ENCODE measurements at places on chromosomes 16 and 17.

- no peak for DNase-seq
Observed at GRCh38 chr17:48047113-48047740, 932 bp upstream of the NFE2L1 start.

- no peak for DNase-seq
Observed at GRCh38 chr16:55501549-55502322, 7.1 kb upstream of the LPCAT2 start.

GRCh38 chr16:30953511-30954124 lies 3.9 kb upstream of the SETD1A start:
- DNase-seq = no peak

GRCh38 chr16:80309178-80309577 lies 231.6 kb upstream of the DYNLRB2 start:
- no peak for DNase-seq

GRCh38 chr16:60608971-60609370 lies 1427.3 kb downstream of the CDH8 start:
- no peak for DNase-seq

GRCh38 chr16:11697319-11697718 lies 29.1 kb downstream of the SNN start:
- DNase-seq = no peak

DNA sequence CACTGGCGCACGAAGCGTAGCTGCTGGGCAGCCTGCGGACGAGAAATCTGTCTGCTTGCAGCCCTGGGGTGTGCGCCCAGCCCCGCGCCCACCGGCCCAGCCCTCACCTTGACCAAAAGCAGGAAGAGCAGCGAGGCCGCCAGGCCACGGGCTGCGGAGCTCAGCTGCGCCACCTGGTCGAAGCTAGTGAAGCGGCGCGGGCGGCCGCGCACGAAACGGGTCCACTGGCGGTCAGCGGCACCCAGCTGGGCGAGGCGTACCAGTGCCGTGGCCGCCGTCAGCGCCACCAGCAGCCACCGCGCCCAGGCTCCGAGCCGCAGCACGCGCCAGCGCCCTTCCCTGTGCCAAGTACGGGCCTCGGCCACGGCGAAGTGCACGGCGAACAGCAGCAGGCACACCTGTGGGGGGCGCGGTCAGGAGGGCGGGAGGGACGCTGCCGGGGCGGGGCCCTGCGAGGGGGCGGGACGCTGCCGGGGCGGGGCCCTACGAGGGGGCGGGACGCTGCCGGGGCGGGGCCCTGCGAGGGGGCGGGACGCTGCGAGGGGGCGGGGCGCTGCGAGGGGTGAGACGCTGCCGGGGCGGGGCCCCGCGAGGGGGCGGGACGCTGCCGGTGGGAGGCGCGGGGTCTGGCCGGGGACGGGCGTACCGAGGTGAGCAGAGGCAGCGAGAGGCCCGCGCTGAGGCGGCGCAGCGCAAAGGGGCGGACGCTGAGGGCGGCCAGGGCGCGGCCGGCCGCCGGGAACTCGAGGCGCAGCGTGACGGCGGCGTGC lies 43.2 kb downstream of the TSC2 start:
- no peak for DNase-seq

- no peak for DNase-seq
Observed at GRCh38 chr17:7825206-7825990, 8.6 kb upstream of the KDM6B start.

- no peak for DNase-seq
Observed at GRCh38 chr16:66933776-66934137, 445 bp downstream of the CIAO2B start.

- no peak for DNase-seq
Observed at GRCh38 chr17:63116967-63117830, 151.2 kb downstream of the TANC2 start.

- DNase-seq = no peak
Observed at GRCh38 chr16:54923055-54923473, 7.6 kb upstream of the IRX5 start.

GRCh38 chr16:2167068-2167638 lies 11.6 kb downstream of the TRAF7 start:
- DNase-seq = no peak

DNA sequence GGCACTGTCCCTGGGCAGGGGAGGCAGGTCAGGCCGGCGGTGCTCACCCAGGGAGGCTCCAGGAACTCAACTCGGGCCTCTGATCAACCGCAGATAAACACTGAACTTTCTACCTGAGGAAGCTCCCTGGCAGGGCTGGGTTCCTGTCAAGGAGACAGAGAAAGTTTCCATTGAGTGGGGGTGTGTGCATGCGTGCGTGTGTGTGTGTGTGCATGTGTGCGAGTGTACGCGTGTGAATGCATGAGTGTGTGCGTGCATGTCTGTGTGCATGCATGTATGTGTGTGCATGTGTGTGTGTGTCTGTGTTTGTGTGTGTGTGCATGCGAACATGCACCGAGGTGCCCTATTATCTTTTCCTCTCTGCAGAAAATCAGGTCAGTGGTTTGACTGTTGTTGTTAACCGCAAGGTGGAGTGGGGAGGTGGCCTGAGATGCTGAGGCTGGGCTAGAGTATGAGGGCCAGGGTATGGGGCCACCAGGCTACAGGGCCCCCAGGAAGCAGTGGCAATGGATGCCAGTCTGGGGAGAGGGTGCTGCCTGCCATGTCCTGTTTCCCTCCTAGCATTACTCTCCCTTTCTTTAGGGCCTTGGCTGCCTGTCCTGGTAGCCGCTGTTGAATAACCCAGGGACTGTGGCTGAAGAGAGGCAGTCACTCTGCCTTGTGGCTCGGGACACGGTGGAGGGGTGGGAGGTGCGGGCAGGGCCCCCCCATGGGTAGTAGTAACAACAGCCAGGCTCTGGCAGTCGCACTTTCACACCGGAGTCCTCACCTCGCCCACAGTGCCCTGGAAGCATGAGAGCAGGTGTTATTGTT lies 24.0 kb downstream of the CCR7 start:
- DNase-seq = no peak

DNA sequence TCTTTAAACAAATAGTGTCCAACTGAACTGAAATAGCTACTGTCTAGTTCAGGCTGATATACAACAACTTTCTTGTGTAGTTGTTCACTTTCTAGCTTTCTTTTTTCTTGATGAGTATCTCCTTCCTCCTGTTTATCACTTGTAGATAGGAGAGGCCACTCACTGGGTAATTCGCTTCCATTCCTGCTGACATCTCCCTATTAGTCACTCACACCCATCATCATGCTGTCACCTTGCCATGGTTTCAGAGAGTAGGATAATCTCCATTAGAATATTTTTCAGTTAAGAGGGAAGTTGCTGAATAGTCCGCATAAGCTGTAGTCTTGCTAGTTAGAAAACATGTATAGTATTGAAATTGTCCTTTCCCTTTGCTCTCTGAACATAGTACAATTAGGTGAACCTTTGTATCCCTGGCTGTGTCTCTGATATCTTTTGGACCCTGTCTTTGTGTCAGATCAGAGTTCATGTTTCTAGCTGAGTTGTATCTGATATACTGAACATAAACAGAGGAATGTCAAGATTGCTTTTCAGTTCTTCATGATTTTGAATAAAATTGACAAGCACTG lies 64.4 kb upstream of the RASL10B start:
- DNase-seq = no peak

DNA sequence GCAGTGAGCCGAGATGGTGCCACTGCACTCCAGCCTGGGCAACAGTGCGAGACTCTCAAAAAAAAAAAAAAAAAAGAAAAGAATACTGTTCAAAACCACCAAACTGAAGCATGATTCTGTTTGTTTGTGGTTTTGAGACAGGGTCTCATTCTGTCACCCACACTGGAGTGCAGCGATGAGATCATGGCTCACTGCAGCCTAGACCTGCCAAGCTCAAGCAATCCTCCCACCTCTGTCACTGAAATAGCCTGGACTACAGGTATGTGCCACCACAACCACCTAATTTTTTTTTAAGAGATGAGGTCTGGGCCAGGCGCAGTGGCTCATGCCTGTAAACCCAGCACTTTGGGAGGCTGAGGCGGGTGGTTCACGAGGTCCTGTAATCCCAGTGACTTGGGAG lies 4.3 kb downstream of the SUMO2 start:
- DNase-seq = no peak

GRCh38 chr16:11495066-11495407 lies 91.7 kb downstream of the LITAF start:
- DNase-seq = no peak

- DNase-seq = no peak
Observed at GRCh38 chr16:8831450-8831849, 33.8 kb downstream of the PMM2 start.

GRCh38 chr17:72640415-72641165 lies 451.9 kb downstream of the SLC39A11 start:
- DNase-seq = no peak

GRCh38 chr17:77420804-77421629 lies 280.2 kb downstream of the SEC14L1 start:
- peak; percentile 60 for DNase-seq

- no peak for DNase-seq
Observed at GRCh38 chr17:65202844-65203571, 65.8 kb downstream of the RGS9 start.

- no peak for DNase-seq
Observed at GRCh38 chr17:72590382-72590781, 469.6 kb downstream of the SOX9 start.

- no peak for DNase-seq
Observed at GRCh38 chr17:36975922-36976515, 27.3 kb downstream of the AATF start.

DNA sequence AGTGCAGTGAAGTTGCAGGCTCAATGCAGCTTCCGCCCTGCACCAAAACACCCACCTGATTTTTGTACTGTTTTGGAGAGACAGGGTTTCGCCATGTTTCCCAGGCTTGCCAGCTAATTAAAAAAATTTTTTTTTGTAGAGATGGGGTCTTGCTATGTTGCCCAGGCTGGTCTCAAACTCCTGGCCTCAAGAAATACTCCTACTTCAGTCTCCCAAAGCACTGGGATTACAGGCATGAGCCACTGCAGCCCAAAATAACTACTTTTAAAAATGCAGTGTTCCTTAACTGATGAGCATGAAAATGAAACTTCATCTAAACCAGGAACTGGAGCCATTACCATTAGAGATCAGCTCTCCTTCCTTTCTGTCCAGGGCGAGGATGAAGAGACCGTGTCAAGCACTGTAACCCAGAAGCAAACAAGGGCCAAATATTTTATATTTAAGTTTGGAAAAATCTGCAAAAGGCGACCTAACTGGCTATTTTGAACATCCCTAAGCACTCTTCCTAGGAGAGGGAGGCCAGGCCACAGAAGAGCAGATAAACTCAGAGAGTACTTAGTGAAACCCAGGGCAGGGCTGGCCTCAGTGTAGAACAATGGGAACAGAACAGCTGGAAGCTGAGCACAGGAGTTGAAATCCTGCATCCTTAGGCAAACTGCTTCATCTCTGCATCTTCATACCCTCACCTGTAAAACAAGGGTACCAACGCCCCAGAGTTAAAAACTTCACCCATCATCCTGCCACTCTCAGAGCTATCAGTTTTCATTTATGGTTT lies 24.0 kb downstream of the CREBBP start:
- DNase-seq = no peak
